ENCODE measurements at places on chromosomes 5 and 9.

- DNase-seq: no peak
Measured at GRCh38 chr9:137315581-137316011, 13.5 kb upstream of the NRARP start.

- DNase-seq: no peak
Measured at GRCh38 chr9:124818431-124819281, 34.6 kb upstream of the WDR38 start.

GRCh38 chr9:133839822-133840329, 101.7 kb upstream of the SARDH start:
- no peak for DNase-seq

GRCh38 chr5:31962351-31962751, 211.8 kb downstream of the GOLPH3 start:
- no peak for DNase-seq

DNA sequence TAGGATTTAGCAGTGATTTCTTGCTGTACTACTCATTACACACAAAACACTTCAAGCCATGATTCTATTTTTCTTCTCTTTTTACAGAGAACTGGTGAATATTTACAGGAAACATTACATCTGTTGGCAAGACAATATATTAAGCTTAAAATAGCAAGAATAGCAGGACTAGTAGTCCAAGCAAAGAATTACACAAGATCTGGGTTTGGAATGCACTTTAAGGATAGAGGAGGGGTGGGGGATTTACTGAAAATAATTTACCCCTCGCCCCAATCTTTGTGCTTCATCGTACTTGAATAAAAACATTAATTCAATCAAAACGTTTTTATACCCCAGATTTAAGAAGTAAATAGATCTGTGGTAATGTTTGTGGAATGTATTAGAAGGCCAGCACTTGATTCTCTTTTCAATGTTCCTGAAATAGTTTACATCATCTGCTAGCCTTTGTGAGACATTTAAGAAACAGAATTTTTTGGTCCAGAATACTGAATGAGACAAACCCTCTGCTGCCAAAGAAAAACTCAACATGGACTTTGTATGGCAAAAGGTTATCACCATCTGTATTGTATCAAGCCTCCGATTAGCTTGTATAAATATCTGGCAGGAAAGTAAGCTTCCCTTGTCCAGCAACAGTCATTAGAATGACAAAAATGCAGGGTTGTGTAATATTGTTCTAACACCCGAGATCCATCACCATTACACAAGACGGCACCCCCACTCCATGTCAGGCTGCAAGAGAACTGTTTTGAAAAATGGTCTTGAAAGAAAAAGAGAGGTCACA, 23.8 kb downstream of the SVEP1 start:
- DNase-seq: no peak

All from NCI-H446 (cell line).